ENCODE measurements at places on chromosomes 6 and 20.

- no peak for DNase-seq
Observed at GRCh38 chr20:47287609-47288144, 68.8 kb downstream of the ZMYND8 start.

DNA sequence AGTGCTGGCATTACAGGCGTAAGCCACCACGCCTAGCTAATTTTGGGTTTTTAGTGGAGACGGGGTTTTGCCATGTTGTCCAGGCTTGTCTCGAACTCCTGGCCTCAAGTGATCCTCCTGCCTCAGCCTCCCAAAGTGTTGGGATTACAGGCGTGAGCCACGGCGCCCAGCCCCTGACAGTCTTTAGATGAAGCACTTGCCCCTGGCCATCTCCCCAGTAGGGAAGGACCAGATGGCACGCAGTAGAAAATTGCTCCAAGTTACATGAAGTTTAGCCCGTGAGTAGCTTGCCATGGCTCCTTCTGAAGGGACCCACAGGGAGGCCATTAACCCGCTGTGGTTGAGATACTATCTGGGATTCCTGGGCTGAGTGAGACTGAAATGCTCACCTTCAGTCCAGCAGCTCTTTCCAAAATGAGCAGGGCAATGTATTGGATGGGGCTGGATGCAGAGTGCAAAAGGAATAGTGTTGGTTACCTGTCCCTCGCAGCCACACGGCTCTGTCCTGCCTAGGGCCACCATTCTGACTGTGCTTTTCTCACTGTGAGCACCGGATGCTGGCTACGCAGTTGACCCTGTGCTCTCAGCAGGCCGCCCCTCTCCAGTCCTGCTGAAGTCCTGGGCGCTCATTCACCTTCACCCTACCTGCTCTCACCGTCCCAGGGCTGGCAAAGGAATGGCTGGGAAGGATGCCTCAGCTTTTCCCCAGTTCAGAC is 66.9 kb downstream of the EFCAB8 start:
- DNase-seq: no peak

- no peak for DNase-seq
Observed at GRCh38 chr6:21103626-21104224, 489.8 kb upstream of the SOX4 start.

GRCh38 chr6:64644024-64644423 is 1008.4 kb downstream of the PHF3 start:
- DNase-seq: no peak

GRCh38 chr6:141264101-141264500 is 868.6 kb upstream of the GJE1 start:
- DNase-seq: no peak

- DNase-seq: no peak
Observed at GRCh38 chr6:1587546-1587945, 22.2 kb upstream of the FOXC1 start.

DNA sequence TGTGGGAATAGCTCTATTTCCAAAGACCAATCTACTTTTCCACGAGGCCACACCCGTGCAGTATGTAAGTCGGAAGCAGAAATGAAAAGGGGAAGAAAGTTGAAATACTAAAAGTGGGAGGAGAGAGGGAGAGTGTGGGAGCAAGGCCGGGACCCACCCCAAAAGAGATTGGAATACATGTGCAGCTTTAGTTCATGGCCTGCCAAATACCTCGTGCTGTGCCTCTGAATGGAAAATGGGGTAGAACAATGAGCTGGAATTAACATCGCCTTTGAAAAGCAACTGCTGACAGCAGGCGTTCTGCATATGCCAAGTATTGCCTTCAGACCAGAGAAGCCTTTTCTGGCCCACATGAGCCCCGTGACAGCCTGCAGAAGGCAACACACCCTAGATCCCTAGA is 155.6 kb downstream of the CD83 start:
- DNase-seq: no peak

DNA sequence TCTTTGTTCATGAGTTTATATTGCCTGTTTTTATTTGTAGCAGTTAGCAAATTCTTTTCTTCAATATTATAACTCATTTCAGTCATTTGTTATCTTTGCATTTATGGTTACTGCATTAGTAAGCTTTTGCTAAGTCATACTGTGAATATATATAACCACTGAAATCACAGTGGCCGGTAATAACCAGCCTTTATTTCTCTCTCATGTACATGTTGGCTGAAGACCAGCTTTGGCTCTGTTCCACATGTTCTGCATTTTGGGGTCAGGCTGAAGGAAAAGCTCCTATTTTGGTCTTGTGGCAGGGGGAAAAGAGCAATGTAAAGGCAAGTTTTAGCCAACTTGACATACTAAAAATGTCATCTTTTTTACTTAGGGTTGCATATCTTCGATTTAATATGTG is 276.3 kb downstream of the BCKDHB start:
- no peak for DNase-seq

DNA sequence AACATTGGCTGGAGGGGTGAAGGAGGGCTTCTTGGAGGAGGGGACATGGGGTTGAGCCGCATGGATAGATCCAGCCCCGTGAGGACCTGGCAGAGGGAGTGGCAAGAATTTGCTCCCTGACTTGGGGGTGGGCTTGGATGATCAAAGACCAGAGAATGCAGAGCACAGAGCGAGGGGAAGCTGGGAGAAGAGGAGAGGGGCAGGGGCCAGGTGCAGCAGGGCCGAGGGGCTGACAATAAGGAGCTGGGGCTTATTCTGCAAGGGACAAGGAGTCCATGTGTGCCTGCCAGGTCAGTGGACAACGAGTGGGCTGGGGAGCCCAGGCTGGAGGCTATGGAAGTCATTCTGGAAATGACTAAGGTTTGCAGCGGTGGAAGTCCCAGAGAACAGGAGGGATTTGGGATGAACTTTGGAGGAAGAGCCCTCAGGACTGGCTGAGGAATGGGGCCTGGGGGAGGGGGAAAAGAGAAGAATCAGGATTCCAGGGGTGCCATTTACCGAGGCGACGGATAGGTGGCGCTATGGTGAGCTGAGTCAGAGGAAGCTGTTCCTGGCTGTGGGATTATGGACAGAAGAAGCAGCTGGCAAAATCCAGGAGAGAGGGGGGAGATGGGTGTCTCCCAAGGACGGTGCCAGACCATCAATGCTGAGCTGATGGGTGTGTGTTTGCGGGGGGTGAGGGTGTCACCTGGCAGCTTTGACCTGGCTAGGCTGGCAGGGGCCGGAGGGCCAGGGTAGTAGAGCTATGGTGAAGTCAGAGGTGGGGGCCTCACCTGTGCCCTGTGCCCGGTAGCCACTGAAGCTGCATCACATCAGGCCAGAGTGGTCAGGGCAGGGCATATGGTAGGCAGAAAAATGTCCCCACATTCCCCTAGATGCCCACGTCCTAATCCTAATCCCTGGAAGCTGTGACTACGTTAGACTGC is 7.8 kb downstream of the KCNG1 start:
- peak; percentile 55 for DNase-seq

GRCh38 chr6:160202411-160202810 is 56.2 kb downstream of the SLC22A2 start:
- DNase-seq: no peak

DNA sequence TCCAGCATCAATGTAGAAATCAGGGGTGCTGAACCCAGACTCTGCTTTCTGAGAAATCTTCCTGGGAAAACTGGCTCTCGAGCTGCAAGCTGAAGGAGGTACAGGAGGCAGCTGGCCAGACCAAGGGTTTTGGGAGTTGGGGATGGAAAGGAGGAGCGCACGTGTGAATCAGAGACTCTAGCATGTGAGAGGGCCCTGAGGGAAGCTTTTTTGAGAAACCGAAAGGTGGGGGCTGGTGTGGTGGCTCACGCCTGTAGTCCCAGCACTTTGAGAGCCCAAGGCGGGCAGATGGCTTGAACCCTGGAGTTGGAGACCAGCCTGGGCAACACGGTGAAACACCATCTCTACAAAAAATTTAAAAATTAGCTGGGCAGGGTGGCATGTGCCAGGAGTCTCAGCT is 37.1 kb upstream of the EEF1E1 start:
- no peak for DNase-seq

DNA sequence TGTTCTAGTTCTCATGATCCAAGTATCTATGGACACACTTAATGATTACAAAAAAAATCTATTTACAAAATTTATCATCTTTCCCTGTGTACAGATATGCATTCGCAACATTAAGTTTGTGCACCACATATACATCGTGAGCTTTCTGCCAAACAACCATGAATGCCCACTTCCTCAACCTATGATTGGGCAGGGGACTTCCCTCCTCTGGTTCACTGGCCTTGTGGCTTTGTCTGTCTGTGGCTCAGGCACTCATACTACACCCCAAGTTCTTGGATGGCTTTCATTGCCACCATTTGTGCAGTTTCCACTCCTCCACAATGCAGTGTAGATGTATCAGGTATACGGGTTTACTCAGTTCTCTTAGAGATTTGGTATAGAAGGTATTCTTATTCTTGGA is 74.9 kb downstream of the HS3ST5 start:
- DNase-seq: no peak

- peak; percentile 32 for DNase-seq
Observed at GRCh38 chr20:33647603-33648395, 14.3 kb upstream of the C20orf144 start.

- peak; percentile 79 for DNase-seq
Observed at GRCh38 chr6:157514659-157515496, 133.9 kb downstream of the ZDHHC14 start.

- no peak for DNase-seq
Observed at GRCh38 chr6:122696853-122697252, 82.7 kb upstream of the FABP7 start.

DNA sequence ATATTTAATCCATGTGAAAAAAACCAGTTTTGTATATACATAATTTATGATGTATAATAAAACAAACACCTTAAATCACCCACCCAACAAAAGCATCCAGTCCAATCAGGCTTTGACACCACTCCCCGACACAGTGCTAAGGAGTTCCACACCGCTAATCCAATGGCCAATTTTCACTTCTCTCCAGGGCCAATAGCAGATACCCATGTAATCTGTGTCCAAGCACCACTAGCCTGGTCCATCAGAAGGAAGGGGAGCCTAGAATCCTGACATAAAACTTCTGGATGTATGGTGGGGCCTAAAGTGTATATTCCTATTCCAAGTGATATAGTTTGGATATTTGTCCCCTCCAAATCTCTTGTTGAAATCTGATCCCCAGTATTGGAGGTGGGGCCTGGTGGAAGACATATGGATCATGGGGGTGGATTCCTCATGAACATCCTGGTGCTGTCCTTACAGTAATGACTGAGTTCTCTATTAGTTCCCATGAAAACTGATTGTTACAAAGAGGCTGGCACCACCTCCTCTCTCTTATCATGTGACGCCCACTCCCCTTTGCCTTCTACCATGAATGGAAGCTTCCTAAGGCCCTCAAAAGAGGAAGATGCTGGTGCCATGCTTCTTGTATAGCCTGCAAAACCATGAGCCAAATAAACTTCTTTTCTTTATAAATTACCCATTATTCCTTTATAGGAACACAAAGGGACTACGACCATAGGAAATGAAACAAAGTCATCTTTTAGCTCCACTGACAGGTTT is 20.8 kb downstream of the RALGAPA2 start:
- no peak for DNase-seq

GRCh38 chr6:96032661-96033060 is 16.9 kb downstream of the FUT9 start:
- no peak for DNase-seq

DNA sequence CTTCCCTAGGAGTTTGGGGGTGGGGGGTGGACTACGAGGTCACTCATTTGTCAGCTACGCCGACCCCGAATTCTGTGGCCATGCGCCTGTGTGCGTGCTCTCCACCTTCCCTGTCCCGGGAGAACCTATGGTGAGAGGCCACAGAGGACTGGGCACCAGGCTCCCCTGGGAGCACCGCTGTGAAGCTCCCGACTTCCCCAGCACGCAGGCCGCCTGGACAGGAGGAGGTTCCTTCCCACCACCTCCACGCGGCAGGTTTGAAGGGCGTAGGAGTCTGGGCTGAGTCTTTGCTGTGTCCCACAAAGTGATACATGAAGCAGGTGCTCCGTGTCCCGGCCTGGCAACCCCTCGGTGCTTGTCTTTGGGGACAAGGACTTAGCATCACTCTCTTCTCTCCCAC is 107.2 kb downstream of the CDH4 start:
- no peak for DNase-seq

DNA sequence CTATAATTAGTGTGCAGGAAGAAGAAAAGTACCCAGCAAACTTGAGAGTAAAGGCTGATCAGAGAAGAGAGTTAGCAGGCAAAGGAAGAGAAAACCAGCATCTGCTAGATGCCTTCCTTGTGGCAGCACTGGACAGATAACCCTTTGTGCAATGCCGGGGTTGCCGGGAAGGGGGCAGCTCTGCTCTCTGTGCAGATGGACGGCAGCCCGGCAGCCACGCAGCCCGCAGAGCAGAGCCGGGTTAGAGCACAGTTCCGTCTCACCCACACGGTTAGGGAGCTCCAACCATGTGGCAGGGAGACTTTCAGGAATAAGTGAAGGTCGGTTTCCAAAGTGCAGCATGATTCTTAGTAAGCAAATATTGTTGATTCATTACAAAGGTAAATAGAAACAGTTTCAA is 80.0 kb upstream of the RPS6KA2 start:
- no peak for DNase-seq

DNA sequence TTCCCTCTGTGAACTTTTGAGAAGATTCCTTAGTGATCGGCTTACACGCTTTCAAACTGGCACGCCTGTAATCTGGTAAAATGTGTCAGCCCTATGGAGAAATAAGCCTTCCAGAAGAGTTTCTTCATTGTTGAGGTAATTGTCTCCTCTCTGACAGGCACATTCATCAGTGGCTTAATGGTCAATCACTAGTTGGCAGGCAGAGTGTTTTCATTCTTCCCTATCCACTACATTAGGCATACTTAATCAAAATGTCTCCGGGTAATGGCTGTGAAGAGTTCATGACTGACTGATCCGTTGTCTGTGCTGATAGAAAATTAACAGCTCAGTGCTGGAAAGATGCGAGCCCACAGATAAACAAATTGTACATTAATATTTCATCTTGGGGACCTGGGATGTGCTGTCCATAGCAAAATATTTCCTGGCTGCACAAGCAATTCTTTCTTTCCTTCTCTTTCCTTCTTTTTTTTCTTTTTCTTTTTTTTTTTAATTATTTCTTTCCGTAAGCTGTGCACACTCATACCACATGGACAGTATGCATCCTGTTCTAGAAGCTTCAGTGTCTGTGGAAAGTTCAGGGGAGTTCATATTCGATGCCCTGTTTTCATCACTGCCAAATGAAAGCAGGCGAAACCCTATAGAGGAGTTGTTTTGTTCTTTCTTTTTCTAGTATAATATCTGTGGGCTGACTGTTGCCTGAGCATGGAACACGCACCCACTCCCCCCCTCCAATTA is 31.4 kb downstream of the TSHZ2 start:
- DNase-seq: no peak

GRCh38 chr6:106187424-106187982 is 101.4 kb downstream of the PRDM1 start:
- no peak for DNase-seq
